ENCODE measurements at places on chromosomes 12 and 14. TPM values are rescaled to one million over a fixed set of nuclear protein-coding genes. Genes with fewer than 3 reads are reported as not detected.
A peak's percentile ranks its signal among the peaks of the same experiment; 100 is the strongest.

The TMPO gene
- total RNA-seq, result 124 TPM

The HEATR5A gene
- total RNA-seq, result 22.0 TPM

DNA sequence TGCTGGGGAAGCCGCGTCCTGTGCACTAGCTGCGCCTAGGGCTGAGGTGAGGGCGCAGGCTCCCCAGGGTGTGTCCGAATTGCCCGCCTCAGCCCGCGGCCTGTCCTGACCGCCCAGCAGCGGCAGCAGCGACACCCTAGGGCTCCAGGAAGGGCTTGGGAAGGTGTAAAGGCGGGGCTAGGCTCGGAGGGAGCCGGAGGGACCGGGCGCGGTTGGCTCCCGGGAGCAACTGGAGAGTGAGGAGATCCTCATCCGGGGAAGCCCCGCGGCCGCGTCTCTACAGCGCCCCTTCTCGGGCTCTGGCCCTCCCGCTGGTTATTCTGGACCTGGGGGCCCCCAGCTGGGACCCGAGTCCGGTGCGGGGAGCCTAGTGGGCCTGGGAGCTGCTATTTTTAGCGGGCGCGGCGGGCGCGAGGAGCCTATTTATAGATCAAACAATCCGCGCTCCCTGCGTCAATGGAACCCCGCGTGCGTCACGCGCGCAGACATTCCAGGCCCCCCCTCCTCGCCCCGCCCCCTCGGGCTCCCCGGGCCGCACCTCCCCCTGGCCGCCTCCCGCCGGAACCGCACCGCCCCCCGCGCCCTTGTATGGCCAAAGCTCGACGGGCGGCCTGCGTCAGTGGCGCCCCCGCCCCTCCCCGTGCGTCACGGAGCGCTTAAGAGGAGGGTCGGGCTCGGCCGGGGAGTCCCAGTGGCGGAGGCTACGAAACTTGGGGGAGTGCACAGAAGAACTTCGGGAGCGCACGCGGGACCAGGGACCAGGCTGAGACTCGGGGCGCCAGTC is at the start of gene NR4A1:
NR4A1 (plus strand) TSS at position 685 of the 784 bp plus-strand sequence. CDS start 2,887 bp downstream, outside the sequence.
- DNase-seq, result no peak

The TESPA1 gene
- 0.51 TPM for total RNA-seq

DNA sequence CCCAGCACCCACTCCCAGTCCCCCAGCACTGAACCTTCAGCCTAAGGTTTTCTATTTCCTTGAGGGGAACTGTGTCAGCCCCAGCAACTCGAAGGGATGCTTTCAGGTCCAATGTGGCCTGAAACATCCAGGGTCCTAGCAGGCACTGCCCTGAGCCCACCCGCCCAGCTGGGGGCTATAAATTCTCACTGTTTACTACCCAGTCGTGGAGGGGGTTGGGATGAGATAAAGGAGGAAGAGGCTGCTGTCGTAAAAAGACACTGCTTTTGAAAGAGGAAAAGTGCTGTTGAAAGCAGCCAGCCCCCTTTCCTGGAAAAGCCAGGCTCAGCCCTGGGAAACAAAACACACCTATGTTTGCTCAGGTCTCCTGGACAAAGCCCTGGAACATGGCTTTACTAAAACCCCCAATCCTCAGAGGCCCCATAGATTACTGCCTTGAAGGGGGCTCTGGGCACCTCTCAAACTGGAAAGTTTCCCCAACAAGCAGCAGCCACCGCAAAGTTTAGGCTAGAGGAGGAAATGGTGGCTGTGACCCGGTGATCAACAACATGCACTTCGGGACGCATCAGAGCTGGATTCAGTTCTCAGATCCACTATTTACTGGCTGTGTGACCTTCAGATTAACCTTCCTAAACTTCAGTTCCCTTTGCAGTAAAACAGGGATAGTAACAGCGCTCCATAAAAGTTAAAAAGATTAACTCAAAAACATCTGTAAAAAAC is 51.0 kb downstream of the ACTN1 start:
- no peak for DNase-seq

- DNase-seq, result no peak
Observed at GRCh38 chr14:65959563-65960024, 526.6 kb upstream of the CCDC196 start.

DNA sequence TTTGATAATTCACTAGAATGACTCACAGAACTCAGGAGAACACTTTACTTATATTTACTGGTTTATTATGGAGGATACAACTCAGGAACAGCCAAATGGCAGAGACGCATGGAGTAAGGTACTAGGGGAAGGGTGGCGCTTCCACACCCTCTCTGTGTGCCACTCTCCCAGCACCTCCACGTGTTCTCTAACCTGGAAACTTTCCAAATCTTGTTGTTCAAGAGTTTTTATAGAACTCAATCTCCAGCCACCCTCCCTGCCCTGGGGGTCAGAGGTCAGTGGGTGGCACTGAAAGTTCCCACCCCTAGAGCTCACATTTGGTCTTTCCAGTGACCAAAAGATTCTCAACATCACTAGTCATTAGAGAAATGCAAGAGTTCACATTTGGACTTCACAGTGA is 13.2 kb downstream of the TRIM9 start:
- DNase-seq, result no peak

The NXPH4 gene
- total RNA-seq, result 2.1 TPM

The CPNE8 gene
- 23.6 TPM for total RNA-seq

DNA sequence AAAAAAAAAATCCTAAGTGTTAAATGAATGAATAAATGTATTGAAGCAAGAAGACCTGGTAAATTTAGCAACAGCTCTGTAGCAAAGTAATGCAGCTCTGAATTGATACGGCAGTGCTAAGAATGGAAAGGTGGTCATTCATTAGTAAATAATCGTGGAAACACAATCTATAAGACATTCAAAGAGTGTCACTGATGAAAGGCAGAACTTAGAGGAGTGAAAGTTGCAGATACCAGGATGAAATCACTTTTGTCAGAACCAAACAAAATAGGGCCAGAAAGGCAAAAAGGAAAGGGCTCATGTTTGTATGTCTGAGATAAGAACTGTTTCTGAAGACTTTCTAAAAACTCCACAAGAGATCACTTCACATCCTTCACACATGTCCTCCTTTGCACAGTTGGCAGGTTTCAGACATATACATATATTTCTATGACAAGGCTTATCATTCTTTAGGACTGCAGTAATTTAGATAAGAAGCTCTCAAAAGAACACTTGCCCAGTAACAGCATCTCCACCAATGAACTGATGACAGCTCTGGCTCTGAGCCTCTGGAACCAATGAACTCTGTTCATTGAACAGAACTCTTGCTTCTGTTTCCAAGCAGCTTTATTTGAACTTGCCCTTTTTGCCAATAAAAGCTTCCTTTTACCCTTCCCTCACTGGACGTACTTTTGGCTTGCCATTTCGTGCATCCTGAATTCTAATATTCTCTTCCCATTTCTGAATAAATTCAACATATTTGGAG is 4.2 kb upstream of the LRR1 start:
- DNase-seq, result no peak

- DNase-seq, result no peak
Observed at GRCh38 chr12:12482959-12483358, 79.7 kb downstream of the DUSP16 start.

The KLRG1 gene
- total RNA-seq, result 0.69 TPM

The P2RX2 gene
- 1.2 TPM for total RNA-seq

GRCh38 chr12:121582583-121583333 is 1.9 kb upstream of the KDM2B start:
- DNase-seq, result no peak

The KCNH3 gene
- 0.64 TPM for total RNA-seq

The GRIP1 gene
- total RNA-seq, result 9.2 TPM

GRCh38 chr12:126663304-126664094 is 1598.3 kb downstream of the AACS start:
- no peak for DNase-seq

The ISCA2 gene
- total RNA-seq, result 26.1 TPM

The CLEC1B gene
- not detected for total RNA-seq

The KRT1 gene
- total RNA-seq, result not detected

GRCh38 chr14:68576031-68576430 is 216.8 kb downstream of the ZFP36L1 start:
- no peak for DNase-seq

DNA sequence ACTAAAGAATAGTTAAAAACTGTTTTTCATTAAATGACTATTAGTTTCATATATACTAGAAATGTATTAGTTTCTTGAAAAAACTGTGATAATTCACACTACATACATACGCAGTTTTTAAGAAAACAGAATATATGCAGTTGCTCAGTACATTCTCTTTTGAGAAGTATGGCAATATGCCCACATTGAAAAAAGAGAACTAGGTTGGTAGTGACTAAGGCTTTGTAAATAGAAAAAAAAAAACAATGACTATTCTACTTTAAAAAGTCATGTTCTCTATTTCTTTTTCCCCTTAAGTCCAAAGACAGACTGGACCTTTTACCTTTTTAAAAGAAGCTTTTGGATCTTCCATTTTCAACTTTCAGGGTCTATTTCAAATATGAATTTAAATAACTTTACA is 25.0 kb downstream of the SNX6 start:
- DNase-seq, result no peak

DNA sequence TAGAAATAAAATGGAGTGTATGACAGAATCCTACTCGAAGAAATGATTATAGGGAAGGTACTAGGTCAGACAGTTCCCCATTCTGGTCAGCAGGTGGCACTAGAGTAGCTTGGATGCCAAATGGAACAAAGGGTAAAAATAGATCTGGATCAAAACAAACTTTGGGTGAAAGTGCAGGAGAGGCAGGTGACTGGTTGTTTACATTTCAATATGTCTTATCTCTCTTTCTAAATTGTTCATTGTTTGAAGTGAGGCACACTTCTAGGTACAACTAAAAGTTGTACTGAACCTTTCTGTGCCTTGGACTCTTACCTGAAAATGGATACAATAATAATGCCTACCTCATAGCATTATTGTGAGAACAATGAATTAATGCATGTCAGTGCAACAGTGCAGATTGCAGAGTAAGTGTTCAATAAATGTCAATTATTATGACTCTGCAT is 62.0 kb upstream of the OSBPL8 start:
- DNase-seq, result no peak

The ADAM21 gene
- 0.08 TPM for total RNA-seq

GRCh38 chr12:26153421-26154154 is 28.8 kb upstream of the BHLHE41 start:
- peak; percentile 100 for DNase-seq

DNA sequence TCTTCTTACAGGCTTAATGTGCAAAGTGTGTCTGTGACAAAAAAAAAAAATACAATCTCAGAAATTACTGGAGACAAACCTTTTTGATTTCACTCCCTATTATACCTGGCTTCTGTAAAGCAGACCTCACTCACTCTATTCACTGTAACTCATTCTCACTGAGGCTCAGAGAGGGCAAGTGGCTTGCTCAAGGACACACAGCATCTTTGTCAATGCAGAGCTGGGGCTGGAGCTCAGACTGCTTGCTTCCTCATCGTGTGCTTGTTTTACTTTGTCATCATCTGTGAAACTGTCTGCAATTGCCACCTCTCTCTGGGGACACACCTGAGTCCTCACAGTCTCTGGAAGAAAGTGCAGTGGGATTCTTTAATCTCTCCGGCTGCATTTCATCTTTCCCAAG is 120.0 kb downstream of the PTPN11 start:
- DNase-seq, result no peak

GRCh38 chr12:66497008-66497897 is 181.6 kb downstream of the GRIP1 start:
- DNase-seq, result no peak

DNA sequence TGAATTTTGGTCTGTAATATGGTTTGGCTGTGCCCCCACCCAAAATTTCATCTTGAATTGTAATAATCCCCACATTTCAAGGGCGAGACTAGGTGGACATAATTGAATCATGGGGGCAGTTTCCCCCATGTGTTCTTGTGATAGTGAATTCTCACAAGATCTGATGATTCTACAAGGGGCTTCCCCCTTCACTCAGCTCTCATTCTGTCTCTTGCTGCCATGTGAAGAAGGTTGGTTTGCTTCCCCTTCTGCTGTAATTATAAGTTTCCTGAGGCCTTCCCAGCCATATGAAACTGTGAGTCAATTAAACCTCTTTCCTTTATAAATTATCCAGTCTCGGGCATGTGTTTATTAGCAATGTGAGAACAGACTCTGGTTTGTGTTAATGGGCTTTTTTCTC is 5.9 kb downstream of the LRRC9 start:
- no peak for DNase-seq

GRCh38 chr12:85531341-85531740 is 251.3 kb downstream of the ALX1 start:
- DNase-seq, result no peak

DNA sequence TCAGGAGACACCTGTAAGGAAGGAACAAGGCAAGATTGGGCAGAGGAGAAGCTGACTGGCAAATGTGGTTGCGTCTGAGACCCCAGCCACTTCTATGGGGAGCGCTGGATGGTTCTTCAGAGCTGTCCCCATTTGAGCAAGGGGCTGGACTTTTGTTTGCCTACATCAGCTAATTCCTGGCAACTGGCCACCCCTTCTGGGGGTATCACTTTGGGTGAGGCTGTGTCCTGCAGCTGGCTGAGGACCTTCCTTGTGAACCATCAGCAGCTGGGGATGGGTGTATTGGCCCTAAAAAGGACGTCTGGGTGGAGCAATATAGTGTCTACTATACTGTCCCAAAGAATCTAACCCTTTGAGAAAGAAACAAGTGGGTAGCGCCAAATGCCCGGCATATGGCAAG is 23.6 kb downstream of the PPFIBP1 start:
- no peak for DNase-seq

Data from Panc1 (cell line).